ENCODE measurements at places on chromosomes 2 and 18. TPM values are rescaled to one million over a fixed set of nuclear protein-coding genes. Genes with fewer than 3 reads are reported as not detected.

DNA sequence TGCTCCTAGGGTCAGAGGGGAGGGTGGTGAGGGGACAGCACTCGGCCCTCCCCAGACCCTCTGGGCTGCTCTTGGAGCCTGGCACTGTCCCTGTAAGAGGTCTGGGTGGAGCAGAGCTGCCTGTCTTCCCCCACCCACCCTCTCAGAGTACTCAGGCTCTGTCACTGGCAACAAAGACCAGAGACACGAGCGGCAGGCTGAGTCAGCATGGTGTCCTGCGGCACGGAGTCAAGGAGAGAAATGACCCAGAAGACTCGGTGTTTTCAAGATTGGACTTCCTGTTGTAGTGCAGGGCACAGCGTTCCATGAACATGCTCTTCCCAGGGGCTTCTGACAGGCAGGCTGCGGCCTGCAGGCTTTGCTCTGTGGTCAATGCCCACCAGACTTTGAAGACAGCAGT lies 19.9 kb downstream of the SIGLEC15 start:
- DNase-seq = no peak

DNA sequence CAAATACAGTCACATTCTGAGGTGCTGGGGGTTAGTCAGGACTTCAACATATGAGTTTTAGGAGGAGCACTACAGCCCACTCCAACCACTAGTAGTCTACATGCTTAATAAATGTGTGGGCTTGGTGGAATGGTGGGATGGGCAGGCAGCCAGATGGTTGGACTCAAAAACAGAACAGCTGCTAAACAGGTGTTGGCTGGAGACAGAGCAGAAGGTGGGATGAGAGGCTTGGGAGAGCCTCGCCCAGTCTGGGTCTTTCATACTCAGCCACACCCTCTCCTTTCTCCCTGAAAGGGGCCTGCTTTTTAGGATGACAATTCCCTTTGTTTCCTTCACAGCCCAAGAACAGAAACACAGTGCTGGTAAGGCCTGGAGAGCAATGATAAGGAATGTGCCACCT lies 143.9 kb upstream of the KLHL29 start:
- DNase-seq = no peak

DNA sequence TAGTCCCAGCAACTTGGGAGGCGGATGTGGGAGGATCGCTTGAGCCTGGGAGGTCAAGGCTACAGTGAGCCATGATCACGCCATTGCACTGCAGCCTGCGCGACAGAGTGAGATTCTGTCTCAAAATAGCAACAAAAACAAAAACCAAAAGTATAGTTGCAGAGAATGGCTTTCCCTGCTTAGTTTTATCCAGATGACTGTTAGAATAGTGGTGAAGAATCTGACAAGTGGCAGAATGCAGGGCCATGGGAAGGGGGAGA lies 53.8 kb downstream of the NEDD4L start:
- DNase-seq = no peak

DNA sequence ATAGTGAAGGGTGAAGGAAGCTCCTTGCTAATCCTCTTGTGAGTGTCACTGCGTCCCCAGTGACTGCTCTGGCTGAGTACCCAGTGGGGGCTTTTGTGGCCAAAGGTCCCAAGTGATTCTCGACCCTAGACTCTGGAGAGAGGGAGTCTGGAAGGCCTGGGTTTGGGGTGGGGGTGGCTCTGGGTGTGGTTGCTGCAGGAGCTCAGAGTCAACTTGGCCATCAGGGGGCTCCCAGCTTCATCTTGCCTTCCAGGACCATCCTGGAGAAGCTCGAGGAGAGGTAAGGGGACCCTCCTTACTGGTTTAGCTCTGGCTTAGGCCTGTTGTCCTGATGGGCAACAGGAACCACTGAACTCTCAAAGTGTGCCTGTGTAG lies 592 bp downstream of the PSD4 start:
- no peak for DNase-seq

The TBR1 gene
- not detected for polyA plus RNA-seq
